ENCODE measurements at places on chromosomes 1 and 21.

DNA sequence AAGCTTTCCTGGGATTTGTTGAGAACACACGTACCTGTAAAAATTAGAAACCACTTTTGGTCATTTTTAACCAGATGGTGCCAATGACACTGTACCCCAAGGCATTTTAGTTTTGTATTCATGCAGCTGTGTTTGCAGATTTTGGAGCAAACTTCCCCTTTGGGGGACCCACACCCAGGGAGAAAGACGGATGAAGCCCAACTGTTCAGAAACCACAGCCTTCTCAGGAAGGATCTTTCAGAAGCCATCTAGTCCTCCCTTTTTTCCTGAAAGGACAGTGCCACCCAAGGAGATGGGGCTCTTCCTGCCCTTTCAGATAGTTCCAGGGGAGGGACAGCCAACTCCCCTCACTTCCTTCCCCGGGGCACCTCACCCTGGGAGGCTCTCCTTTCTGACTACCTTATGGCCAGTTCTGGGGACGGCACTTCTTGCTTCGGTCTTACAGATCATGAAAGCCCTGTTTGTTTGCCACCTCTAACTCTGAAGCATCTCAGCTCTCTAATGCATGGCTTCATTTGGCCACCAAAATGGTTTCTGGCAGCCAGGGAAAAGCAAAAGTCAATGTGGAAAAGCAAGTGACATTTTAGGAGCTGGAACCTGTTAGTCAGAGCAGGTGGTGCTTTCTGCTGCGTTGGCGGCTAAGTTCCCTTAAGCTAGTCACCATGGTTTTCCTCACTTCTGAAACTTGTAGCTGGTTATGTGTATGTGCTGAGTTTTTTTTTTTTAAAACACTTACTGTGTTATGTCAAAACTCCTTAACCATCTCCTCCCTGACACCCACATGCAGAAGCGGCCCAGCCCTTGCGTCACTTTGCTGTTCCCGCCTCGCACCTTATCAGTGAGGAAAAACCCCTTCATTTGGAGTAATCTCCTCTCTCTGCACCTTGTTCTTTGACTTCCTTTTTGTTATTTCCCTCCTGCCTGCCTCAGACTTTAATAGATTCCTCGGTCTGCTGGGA lies 10.1 kb downstream of the TMCC2 start:
- DNase-seq = no peak

DNA sequence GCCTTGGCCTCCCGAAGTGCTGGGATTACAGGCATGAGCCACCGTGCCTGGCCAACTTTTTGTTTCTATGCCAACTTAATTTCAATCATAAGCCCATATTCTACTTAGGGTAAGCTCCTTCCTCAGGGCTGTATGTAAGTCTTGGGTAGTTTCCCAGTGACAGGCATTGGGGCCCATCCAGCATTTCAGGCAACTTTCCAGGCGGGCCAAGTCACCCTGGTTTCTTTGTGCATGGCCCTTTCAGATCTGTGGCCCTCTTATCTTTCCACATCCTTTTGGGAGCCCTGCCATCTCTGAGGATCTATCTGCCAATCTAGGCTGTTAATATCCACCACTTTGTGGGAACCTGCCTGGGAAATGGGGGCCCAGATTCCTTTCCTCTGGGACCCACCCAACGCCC lies 58.7 kb downstream of the TNN start:
- no peak for DNase-seq

DNA sequence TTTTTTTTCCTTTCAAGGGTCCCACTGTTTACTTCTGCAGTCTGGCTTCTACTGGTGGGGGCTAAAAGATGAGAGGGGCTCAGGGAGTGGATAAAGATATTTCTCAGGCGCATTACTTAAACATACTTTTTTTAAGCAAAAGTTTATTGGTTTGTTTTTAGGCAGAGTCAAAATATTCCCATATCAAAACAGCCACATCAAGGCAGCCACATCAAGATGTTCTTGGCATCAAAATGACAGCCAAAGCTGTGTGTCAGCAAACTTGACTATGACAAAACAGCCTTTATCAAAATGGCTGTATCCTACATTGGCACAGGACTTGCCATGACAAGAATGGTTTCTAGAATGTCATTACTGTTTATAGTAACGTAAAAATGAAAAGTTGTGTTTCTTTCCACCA lies 22.1 kb upstream of the RASAL2 start:
- no peak for DNase-seq

- DNase-seq = no peak
These were observed 90.7 kb upstream of the GFI1 start for GRCh38 chr1:92577261-92577895.

DNA sequence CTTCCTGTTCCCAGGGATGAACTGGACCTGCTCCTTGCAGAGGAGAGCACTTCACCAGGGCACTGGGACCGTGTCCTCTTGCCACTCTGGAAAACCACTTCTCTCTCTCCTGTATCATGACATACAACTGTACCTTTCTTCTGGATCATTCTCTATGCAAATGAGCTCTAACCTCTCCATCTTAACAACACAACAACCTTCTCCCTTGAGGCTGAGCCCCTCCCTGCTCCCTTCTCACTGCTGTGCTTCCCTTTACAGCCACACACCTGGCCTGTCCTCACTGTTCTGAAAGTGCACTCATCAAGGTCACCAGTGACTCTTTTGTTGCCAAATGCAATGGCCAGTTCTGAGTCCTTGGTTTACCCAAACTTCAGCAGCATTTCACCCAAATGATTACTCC lies 54.5 kb upstream of the MRPS6 start:
- no peak for DNase-seq

- no peak for DNase-seq
These were observed 889 bp upstream of the SCYL3 start for GRCh38 chr1:169894424-169895145.

DNA sequence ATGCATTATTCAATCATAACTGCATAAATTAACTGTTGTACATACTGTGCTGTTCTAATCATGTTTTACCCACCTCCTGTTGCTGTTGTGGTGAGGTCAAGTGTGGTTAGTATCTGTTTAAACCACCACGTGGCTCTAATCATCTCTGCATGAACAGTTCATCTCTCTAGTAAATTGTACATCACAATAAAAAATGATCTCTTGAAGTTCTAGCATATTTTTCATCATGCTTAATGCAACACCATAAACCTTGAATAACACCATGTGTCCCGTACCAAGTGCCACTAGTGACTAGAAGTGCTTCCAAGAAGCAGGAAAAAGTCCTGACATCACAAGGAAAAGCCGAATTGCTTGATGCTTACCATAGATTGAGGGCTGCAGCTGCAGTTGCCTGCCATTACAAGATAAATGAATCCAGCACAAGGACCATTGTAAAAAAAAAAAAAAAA lies 51.7 kb downstream of the SNRPE start:
- no peak for DNase-seq

- no peak for DNase-seq
These were observed 16.7 kb upstream of the TIAM1 start for GRCh38 chr21:31360717-31361116.

DNA sequence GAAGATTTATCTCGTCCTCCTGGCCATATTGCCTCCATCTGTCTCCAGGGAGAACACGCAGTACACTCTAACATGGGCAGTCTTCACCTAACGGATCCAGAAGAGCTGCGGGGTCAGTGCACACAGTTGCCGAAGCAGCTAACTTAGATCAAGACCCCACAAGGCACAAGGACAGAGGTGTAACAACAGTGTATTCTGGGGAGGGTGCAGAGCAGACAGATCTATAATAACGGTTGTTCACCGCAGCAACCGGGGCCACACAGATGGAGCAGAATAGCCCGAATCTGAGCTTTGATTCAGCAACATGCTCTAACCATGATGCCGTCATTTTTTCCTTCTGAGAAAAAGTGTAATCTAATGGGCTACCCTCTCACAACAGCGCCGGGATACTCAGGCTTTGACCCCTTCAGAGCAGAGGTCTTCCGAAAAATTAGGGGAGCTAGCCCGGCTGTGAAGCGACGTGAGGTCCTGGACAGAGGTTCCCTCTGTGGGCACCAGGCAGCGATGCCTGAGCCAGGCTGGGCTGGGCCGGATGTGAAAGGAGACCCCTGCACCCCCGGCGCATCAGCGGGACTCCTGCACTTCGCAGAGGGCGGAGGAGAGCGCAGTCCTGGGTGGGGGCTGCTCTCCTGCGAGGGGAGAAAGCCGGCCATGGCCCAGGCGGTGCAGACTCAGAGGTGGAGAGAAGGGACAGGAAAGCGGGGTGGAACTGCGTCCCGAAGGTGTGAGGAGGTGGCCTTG lies 57.5 kb downstream of the BCL9 start:
- peak; percentile 84 for DNase-seq

- DNase-seq = no peak
These were observed 8.8 kb downstream of the SDC3 start for GRCh38 chr1:30899577-30900389.

GRCh38 chr1:4210043-4210442 lies 310.0 kb upstream of the C1orf174 start:
- DNase-seq = no peak

GRCh38 chr21:46604975-46605766 lies at the start of gene S100B:
Gene S100B (minus strand): TSS chr21:46605082. CDS start chr21:46602415, 2,667 bp downstream.
- no peak for DNase-seq

DNA sequence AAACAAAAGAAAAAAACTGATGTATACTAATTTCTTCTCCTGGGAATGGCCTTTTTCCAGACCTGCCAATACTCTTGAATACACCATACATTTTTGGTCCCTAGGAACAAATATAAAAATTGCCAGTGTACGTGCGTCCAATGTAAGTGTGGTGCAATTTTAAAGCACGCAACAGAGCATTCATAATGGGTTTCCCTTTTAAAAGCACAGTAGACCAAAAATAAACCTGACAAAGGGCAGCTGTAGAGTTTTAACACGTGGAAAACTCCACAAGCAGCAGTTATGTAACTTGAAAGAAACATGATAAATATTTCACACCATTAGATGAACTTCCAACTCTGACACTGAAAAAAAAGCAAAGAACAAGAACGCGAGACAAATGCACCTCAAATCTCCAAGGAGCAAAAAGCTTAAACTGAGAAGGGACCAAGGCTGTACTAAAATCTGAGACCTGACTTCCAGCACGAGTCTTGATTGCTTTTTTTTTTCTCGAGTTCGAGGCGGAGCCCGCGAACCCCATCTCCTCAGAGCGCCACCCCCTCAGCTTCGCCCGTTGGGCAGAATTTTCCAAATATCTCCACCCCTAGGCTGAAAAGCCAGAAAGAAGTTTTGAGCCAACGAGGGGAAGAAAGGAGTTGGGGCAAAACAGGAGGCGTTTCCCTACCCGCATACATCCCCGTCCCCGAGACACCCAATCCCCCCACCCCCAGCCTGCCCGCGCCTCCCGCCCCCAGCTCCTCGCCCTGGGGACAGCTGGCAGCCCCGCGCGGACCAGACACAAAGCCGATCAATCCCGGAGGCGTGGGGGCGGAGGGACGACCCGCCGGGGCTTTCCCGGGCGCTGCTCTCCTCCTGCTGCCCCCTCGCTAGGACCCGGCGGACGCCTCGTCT lies at the start of gene JAM2:
JAM2 (plus strand) TSS at position 599 of the 891 bp plus-strand sequence. CDS start 564 bp downstream, outside the sequence.
- DNase-seq = peak; percentile 95

DNA sequence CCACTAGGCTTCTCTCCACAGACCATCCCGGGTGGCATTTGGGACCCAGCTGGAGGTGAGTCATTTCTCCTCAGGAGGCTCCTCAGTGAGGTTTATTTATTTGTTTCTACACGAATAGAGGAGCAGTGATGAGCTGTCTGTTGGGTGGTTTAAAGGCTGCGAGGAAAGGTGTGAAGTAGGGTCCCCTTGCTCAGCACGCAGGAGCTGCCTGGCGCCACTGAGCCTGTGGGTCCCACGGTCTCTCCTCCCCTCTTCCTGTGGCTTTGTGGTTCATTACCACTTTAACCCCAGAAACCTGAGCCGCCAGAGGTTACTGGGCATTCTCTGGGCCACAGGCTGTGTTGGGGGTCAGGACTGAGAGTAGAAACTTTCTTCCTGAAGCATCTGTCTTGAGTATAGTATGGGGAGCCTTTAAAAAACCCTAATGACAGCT lies 39.9 kb downstream of the IL6R start:
- no peak for DNase-seq

GRCh38 chr1:110879758-110880606 lies 7.0 kb downstream of the CD53 start:
- no peak for DNase-seq
